ENCODE measurements at places on chromosomes 3 and 15.

DNA sequence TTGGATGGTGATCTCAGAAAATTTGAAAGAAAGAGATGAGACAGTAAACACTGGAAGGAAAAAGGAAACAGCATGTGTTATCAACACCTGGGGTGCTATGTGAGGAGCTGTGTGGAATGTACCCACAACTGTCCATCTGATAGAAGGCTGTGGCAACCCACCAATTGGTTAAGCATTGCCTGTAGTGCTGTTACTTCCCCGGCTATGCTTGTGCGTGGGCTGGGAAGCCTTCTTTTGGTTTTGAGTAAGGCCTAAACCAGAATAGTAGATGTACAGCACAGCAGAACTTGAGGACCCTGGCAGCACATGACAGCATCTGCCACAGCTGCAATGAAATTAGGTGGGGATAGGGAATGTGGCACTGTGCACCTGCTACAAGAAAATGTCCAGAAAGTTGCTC is 184.5 kb downstream of the FHIT start:
- no peak for DNase-seq

DNA sequence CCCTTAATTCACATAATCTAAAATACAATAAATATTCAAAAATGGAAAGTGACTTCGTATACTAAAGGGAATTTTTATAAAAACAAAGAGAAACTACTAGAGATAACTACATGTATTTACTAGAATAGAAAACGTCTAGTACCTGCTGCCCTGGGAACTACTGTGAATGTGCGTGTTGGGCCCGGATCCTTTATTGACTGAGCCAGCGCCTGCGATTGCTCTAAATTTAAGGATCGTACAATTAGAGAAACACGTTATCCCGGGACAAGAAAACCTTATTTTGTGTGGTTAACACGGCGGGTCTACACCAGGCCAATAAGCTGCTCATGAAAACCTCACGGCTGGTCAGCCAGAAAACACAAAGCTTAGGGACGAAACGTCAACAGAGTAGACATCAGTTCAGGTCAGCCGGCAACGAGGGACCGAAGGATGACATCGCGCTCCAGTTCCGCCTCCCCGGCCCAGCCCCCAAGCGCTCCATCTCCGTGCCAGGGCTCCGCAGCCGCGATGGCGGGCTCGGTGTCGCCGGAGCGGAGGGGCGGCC is 555 bp downstream of the TM2D3 start:
- DNase-seq = no peak

- DNase-seq = no peak
These were observed 170.0 kb downstream of the TMEM108 start for GRCh38 chr3:133208184-133208583.

DNA sequence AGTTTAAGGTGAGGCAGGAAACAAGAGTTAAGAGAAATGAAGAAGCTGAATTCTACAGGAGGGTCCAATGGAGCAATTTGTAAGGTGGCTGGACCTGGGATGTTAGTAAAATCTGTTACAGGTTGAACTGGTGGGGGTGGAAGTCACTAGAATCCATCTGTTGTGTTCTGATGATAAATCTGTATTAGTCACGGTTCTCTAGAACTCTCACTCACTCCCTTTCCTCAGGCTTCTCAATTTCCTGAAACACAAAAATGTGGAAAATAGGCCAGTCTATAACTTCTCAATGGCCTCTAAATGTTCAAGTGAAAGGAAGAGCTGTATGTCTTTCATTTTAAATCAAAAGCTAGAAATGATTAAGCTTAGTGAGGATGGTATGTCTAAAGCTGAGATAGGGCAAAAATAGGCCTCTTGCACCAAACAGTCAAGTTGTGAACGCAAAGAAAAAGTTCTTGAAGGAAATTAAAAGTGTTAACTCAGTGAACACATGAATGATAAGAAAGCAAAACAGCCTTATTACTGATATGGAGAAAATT is 180.2 kb upstream of the CBLB start:
- DNase-seq = no peak

- DNase-seq = no peak
These were observed 55.0 kb downstream of the TMEM44 start for GRCh38 chr3:194577986-194578905.

DNA sequence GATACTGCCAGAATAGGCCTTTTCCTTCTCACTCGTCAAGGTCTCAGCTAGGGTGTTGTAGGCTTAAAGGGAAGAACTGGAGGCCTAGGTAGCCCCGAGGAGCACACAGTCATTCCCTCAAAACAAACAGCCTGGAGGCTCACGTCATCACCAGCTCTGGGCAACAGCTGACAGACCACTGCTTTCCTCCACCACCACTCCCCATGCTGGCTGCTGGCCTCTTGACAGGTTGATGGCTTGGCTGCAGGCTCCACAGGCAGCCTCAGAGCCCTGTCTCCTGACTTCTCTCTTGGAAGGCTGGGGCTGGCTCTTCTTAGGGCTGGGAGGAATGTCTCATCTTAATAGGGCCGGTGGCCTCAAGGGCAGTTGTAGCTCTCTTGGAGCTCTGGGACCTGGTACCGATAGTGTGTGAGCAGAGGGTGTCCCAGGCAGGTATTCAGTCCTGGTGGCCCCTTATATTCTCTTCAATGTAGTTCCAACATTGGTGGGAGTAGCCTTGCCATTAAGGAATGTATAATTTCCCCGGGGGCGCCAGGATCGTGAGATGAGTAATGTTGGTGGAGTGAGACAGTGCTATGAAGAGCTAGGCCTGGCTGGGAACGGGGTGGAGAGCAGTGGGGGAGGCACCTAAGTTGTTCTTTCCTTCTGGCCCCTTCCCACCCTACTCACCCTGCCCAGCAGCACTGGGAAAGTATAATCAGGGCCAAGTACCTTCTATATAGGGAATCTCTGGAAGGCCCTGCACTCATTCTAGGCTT is 6.1 kb upstream of the AP2M1 start:
- no peak for DNase-seq

- DNase-seq = no peak
These were observed 318.0 kb upstream of the CTDSPL start for GRCh38 chr3:37543666-37544065.
